ENCODE measurements at places on chromosomes 5 and 9.

DNA sequence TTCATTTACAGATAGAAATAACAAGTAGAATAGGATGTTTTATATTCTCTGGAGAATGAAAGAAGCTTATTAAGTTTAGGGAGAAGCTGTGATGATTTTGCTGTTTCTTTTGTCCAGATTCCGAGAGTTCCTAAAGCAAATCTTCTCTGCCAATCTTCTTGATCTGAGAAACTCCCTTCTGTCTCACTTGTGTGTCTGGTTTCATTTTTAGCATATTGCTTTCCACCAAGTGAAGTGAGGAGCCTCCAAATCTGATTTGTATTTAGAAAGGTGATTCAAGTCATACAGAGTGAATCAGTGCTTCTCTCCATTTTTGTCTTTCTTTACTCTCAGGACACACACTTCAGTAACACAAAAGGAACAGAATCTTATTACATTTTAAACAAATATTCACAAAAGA is 48.4 kb downstream of the STX17 start:
- DNase-seq, result no peak

DNA sequence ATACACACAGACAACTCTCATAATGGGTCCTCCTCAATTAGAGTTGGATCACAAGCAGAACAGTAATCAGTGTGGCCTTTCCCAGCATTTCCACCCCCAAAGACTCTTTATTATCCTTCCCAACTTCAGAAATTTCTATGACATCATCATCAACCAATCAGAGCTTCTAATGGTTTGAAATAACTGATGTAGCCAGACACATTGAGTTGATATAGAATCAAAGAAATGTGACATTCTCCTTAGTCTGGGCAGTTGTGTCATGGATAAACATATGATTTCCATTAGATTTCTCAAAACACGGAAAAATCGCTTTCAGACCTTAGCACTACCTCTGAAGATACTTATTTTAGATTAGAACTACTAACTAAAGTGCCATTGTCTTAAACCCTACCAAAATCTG is 75.7 kb upstream of the NFIB start:
- no peak for DNase-seq

DNA sequence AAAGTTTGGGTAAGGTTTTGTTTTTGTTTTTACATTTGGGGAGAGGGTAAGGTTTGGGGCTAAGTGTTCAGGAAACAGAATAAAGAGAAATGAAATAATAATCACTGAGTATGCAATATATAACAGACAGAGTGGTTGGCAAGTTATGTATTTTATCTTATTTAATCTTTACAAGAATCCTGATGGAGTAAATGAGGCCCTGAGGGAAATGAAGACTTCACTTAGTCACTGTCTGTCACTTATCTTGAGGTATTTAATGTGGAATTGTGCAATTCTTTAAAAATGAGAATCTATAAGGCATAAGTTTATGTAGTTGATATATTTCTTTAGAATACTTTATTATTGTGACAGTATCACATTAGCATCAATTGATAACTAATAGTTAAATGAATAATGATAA is 48.1 kb downstream of the TEK start:
- DNase-seq, result no peak

- DNase-seq, result no peak
These were observed 337.5 kb downstream of the CDH9 start for GRCh38 chr5:26700759-26701384.

DNA sequence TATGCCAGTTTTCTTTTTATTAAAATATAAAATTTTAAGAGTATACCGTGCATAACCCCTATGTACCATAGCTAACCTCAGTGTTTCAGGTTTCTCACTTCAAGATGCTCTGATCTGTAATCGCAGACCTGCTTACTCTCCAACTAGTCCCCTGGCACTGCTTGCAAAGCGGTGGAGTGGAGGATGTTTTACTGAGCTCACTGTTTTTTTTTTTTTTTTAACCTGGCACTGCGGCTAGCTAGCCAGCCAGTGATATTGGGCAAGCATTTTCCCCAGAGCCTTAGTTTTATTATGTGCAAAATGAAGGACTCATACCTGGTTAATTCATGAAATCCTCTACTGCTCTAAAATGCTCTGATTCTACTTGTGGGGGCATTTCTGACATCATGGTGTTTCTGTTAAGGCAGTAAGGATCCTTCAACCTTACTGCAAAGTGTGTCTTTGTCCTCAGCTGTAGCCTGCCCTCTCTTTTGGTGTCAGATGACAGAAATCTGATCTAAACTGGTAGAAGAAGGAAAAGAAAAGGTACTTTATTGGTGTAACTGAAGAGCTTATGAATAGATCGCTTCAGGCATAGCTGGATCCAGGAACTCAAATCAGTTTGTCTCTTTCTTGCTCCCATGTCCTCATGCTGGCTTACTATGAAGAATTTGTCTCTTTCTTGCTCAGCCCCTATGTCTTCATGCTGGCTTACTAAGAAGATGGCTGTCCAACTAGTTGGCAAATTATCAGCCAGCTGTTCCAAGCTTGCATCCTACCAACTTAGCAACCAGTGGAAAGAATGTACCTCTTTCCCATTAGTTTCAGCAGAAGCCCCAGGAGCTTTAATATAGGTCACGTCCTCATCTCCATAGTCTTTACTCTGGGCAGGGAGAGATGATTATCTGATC is 59.8 kb downstream of the DOCK2 start:
- DNase-seq, result no peak

Data from stimulated activated CD4-positive, alpha-beta T cell treated with anti-CD3 and anti-CD28 coated beads, Interleukin-2, amount 100 ng/mL, for 24 hours (primary cell).